ENCODE measurements at places on chromosomes 5 and 9.

DNA sequence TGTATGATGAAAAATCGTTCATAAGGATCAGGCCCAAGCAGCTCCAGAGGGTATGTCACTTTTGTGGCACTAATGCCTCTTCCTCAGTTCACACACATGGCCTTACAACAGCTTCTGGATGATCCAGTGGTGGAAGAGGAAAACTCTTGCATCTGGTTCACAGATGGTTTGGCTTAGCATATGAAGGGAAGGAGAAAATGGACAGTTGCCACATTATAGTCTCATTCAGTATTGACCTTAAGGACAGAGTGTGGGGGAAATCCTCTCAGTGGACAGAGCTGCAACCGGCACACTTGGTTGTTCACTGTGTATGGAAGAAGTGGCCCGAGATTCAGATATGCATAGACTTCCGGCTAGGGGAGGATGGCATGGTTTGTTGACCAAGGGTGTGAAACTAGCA lies 22.8 kb downstream of the C9orf57 start:
- no peak for DNase-seq

DNA sequence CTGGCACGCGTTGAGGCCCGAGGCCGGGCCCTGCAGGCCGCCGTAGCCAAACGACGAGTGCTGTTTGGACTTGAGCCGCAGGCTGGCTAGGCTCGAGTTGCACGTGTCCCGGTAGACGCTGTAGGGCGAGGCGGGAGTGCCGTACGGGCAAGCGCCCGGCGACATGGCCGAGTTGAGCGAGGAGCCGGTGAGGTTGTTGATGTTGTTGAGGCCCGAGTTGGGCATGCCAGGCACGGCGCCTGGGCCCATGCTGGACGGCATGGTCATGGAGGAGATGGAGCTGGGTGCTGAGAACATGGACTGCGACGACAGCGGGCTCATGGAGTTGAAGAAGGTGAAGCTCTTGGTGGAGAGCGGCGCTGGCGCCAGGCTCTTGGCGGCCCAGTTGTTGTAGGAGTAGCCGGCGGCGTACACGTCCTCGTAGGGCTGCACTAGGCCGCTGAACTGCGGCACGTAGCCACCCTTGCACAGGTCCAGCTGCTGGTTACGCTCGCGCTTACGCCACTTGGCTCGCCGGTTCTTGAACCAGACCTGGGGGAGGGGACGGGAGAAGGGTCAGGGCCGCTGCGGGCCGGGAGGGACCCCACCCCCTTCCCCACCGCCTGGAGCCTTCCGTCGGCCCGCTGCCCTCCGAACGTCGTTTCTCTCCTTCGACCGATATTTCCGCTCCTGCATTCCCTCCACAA lies 5.1 kb downstream of the PITX1 start:
- DNase-seq, result no peak

- no peak for DNase-seq
Observed at GRCh38 chr5:125059255-125060002, 313.0 kb upstream of the ZNF608 start.

- peak; percentile 35 for DNase-seq
Observed at GRCh38 chr5:165209101-165209727, 1703.8 kb downstream of the MAT2B start.

DNA sequence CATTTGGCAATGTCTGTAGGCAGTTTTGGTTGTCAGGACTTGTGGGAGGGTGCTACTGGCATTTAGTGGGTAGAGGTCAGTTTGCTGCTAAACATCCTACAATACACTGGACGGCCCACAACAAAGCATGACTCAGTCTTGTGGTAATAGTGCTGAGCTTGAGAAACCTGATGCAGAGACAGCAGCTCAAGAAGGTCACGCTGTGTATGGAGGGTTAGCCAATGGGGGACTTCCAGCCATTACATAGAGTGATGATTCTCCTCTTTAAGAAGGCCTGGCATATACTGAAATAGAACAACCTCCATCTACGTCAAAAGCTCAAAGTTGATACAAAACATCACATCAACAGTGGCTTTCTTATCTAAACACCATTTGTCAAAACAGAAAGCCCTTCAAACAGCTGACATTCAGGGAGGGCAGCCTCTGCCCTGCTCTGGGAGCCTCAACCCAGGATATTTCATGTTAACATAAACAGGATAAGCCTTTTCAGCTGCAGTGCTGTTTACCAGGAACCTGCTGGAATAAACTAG lies 143.0 kb downstream of the GPBP1 start:
- no peak for DNase-seq

GRCh38 chr5:158621391-158621790 lies 478.3 kb downstream of the EBF1 start:
- no peak for DNase-seq

- DNase-seq, result peak; percentile 81
Observed at GRCh38 chr9:101465326-101465915, 29.8 kb upstream of the ALDOB start.

GRCh38 chr9:12766357-12766756 lies 8.5 kb upstream of the LURAP1L start:
- DNase-seq, result no peak

DNA sequence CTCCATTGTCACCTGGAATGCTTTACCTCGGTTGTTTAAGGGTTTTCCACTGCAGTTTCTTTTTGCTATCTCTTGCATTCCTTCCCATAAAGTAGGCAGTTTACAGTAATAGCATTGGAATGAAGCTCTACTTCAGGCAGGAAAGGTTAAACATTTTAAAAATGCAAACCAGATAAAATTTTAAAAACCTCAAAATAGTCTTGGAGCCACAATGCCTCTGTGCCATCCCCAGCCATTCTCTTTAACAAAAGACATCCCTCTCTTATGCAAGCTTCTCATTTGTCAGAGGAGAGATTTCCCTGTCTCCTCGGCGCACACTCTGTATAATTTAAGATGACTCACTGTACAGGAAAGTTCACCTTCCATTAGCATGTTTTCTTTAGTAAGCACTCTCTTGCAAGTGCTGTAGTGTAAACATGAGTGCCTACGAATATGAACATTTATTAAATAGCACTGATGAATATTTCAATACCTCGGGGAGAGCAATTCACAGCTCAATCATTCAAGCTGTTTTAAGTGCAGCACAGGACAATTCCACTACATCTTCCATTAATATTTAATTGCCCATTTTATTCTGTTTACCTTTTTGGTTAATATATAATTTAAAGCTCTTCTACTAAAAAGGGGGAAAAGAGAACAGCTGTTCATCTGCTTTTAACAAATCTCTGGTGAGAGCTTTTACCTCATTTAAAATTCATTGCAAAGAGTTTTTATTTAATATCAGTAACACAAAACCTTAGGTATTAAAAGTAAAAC lies 343.6 kb downstream of the SPATA31D1 start:
- DNase-seq, result no peak

- DNase-seq, result no peak
Observed at GRCh38 chr5:58872670-58873273, 289.9 kb downstream of the RAB3C start.

GRCh38 chr9:8140557-8140956 lies 341.0 kb upstream of the DMAC1 start:
- DNase-seq, result no peak

DNA sequence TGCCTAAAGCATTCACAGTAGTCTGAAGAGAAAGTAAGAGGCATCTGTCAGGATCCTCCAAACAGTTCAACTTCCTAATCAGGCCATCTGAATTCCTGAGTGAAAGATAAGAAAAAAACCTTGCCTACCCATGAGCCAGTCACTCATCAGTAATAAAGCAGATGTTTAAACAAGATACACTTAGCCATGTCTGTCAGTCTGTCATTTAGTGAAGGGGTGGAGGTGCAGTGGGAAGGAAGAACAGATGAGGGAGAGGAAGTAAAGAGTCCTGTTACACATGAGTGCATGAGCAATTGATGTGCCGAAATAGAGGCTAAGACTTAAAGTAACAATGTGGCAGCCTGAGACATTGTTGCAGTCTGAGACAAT lies 29.9 kb upstream of the DMRTA1 start:
- DNase-seq, result no peak

DNA sequence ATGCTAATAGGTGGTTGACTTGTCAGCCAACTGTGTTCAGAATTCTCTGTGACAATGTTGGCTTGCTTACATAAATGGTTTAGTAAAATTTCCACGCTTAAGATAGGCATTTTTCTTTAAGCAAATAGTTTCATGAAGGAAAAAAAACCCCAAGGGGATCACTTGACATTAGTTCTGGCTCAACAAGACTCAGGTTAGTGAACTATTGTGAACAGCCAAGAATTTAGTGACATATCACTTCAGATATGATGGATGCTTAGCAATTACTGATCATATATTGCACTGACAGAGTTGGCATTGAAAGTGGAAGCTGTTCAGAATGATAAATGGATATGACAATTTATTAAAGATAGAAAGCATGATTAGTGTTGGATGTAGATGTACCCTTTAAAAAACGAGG lies 218.5 kb downstream of the TMEM232 start:
- no peak for DNase-seq

DNA sequence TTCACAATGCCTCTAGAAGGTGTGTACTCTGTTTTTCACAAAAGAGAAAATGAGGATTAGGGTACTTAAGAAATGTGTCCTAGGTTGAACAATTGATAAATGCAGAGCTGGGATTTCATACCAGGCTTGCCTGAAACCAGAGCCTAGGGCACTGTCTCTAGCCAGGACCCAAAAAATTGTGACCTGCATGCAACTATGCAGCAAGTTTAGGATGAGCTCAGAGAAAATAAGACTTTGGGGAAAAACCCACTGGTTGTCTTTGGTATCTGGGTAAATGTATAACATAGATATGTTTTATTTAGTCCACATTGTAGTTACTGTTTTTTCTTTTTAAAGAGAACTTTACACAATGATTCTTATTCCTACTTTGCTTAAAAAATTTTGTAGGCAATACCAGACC lies 177.1 kb upstream of the SEMA6A start:
- DNase-seq, result no peak

GRCh38 chr5:9431496-9432258 lies 114.2 kb downstream of the SEMA5A start:
- DNase-seq, result no peak

GRCh38 chr5:179870952-179871351 lies 12.3 kb upstream of the MRNIP start:
- DNase-seq, result no peak

DNA sequence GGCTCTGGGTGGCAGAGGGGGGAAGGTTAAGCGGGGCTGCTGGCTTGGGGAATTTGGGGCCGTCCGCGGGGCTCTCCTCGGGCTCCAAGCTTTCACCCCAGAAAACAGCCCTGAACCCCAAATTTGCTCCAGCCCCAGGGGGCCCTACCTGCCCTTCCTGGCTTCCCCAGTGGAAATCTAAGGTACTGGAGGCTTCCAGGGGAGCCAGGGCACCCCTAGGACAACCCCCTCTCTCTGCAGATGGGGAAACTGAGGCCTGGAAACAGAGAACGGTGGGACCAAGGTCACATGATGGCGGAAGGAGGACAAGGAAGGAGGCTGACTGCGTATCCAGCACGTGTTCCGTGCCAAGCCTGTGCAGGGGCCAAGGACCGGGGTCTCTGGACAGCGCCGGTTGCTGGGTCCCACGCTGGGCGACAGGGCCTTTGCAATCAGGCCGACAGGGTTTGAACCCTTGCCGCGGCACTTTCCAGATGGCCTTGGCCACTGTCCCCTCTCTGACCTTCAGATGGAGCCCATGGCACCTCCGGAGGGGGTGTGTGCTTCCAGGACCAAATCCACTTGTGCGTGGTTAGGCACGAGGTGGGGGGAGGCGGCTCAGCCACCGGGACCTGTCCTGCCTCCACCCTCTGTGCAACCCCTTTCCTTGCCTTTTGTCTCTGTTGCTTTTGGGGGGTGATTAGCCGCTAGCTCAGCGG lies 183.1 kb downstream of the C9orf50 start:
- no peak for DNase-seq

DNA sequence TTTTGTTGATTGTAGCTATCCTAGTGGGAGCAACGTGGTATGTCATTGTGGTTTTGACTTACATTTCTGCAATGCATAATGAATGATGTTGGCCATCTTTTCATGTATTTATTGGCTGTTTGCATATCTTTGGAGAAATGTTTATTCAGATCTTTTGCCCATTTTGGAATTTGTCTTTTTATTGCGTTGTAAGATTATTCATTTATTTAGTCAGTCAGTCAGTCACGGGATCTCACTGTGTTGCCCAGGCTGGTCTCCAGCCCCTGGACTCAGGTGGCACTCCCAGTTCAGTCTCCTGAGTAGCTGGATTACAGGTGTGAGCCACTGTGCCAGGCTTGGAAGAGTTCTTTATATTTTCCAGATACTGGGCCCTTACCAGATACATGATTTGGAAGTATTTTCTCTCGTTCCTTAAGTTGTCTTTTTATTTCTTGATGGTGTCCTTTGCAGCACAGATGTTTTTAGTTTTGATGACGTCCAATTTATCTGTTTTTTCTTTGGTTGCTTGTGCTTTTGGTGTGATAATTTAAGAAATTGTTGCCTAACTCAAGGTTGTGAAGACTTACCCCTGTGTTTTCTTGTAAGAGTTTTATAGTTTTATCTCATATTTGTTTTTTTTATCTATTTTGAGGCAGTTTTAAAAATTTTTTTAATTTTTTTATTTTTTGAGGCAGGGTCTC lies 67.1 kb downstream of the EHMT1 start:
- DNase-seq, result no peak

- no peak for DNase-seq
Observed at GRCh38 chr5:132268769-132269551, 11.5 kb downstream of the PDLIM4 start.

DNA sequence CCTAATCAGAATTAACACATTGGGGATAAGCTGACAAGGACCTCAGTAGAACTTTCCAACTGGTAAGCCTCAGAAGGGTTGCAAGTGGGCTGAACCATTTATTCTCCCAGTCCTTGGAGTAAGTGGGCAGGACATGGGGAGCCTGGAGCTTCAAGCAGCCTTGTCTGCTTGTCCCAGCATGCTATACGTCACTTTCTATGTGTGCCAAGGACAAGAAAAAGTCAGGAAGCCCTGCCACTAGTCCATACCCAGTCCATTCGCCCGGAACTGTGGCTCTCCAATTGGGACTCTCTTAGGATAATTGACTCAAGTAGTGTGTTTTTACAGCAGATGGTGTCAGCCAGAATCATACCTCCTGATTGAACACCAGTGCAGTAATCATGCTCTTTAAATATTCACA lies 62.6 kb upstream of the FRRS1L start:
- no peak for DNase-seq

DNA sequence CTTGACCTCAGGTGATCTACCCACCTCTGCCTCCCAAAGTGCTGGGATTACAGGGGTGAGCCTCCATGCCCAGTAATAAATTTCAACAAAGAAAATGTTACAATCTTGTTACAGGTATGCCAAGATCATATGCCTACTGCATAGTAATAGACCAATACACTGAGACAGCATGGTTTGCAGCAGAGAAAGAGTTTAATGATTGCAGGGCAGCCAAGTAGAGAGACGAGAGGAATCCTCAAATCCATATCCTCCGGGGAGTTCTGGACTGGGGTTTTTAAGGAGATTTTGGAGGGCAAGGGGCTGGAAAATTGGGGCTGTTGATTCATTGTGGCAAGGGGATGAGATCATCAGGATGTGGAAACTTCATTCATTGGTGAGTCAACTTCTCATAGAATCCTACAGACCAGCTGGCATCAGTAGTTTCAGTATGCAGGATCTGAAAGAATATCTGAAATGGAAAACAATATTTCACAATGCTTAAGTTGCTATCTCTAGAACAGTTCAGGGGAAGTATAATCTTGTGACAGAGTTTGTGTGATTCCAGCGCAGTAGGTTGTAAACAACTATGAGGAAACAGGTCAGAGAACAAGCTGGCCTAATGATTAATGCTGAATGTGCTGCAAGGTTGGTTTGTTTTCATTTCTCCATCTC lies 14.8 kb upstream of the TUT7 start:
- DNase-seq, result no peak

- peak; percentile 40 for DNase-seq
Observed at GRCh38 chr5:55440188-55440646, 94.5 kb downstream of the PLPP1 start.

All from globus pallidus (tissue), 1 donor.